ENCODE measurements at places on chromosomes 3 and 15.

GRCh38 chr15:90044916-90045371 lies 43.8 kb downstream of the ZNF710 start:
- no peak for DNase-seq

- no peak for DNase-seq
Observed at GRCh38 chr3:190624282-190624681, 110.4 kb downstream of the IL1RAP start.

DNA sequence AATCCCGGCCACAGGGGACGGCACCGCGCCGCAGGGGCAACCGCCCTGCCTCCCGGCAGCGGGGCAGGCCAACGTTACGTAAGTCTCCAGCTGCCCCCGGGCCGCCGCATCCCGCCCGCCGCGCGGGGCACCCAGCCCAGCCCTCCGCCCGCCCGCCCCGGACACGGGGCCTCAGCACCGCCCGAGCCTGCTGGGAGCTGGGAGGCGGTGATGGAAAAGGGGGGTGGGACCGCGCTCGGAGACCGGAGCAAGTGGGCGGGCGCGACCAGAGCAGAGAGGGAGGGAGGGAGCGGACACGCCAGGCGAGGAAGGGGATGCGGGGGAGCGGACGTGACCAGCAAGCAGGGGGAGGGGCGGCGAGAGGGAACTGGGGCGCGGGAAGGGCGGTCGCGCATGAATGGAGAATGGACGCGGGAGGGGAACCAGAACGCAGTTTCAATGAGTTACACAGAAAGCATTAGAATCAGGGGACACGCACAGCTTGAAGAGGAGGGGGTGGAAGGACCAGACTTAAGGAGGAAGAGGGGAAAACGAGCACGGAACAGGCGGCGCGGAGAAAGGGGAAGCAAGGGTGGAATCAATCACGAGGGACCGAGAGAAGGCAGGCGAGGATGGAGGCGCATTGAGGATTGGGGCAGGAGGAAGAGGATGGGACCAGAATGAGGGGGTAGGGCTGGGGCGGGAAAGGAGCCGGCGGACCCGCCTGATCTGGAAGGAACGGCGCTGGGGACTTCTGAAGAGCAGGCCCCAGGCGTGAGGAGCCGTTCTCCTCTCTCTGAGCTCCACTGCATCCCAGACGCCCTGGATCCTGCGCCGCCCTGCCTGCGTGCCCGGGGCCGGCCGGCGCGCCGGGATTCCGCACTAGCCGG lies 559 bp downstream of the PKM start:
- DNase-seq: peak; percentile 91

DNA sequence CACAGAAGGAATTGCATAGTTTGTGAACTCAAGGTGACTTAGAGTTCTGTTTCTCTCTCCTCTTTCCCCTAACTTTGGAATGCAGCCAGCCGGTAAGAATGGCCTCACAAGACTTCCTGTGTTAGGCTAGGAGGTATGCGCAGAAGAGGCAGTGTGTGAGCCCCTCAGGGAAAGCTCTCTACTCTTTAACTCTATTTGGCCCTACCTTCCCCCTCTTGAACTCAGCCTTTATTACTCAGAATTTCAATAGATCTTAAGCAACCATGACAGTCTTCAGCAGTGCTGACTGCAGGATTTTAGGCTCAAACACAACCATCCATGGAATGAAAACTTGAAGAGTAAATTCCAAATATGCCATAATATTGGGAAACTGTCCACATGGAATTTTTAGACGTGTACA lies 209.5 kb downstream of the DTWD1 start:
- DNase-seq: no peak

DNA sequence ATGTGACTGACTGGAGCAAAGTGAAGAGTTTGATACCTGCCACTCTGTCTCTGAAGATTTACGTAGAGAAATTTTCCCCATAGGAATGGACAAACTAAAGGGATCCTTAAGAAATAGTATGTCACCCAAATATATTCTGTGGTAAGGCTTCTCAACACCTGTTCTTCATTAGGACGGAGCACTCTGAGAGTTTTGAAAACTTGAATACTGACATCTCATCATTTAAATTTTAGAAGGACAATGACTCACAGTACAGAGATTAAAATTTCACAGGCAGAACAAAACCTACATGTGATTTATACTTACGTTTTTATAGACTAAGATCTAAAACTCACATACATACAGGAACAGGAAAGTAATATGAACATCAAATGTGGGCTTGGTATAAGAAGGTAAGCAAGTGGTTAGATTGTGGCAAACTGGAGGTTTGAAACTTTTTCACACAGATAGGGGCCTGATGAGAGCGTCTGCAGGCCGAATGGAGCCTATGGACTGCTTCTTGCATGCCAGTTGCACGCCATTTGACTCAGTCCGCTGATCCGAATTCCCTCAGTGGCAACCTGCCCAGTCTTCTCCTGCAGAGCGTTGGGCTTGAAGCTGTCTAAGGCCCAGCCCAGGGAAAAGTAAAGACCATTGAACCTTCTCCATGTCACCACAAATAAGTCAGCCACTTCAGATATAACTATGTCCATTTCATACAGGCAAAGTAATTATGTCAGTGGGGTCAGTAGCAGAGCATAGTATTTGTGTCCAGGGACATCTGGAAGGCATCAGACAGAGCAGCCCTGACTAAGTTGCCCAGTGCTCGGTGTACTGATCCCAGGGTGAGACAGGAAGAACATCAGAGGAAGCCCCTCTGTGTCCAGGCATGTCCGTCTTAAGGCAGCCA lies 45.7 kb downstream of the ZBTB38 start:
- DNase-seq: no peak

GRCh38 chr3:150721285-150722130 lies 17.8 kb upstream of the ERICH6 start:
- DNase-seq: no peak

DNA sequence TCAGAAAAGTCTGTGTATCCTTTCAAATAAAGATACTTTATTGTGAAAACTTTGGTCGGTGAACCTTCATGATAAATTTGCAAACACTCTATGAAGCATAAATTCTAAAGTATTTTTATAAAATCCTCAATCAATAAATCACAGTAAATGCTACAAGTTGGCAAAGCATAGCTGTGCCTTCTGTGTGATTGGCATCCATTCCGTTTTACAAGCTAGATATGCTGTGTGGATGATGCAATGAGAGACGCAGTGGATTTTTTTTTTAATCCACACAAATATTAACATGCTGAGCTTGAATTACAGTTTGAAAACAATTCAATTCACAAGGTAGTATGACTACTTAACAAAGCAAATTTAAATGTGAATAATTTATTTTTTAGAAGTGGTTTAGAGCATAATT lies 937.2 kb downstream of the ZPLD1 start:
- no peak for DNase-seq

Data from stimulated activated effector memory CD8-positive, alpha-beta T cell treated with anti-CD3 and anti-CD28 coated beads, Interleukin-12 subunit alpha, Interleukin-12 subunit beta, amount 100 ng/mL, for 72 hours (primary cell).